ENCODE measurements at places on chromosomes 4 and X.

GRCh38 chrX:47690175-47690574, 31.2 kb upstream of the UXT start:
- DNase-seq = no peak

DNA sequence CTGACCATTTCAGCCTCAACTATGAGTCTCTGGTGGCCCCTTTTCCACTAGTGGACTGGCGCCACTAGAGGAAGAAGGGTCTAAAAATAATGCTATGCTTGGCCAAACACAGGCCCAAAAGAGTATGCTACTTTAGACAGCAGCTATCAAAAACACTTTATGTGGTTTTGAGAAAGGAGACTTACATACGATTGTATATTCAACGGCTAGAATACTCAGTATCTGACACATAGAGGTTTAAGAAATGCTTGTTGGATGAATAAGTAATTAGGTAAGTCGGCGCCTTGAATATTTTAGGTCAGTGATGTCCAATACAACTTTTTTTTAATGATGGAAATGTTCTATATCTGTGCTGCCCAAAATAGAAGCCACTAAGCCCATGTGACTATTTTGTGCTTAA, 25.7 kb upstream of the TMPRSS11A start:
- DNase-seq = peak; percentile 38

DNA sequence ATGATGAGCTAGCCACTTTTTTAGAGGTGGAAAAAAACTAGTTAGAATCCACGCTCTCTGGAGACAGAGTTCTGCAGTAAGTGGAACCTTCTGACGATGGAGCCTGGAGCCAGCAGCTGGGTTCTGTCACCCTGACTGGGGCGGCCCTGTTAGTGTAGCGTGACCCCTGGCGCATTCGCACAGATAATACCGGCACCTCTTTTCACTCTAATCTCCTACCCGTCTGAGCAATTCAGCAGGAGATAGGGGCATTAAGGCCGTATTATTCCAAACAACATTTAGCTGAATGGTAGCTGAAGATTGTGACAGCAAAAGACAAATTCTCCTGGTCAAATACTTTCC, 292.6 kb downstream of the FBXO8 start:
- DNase-seq = no peak

DNA sequence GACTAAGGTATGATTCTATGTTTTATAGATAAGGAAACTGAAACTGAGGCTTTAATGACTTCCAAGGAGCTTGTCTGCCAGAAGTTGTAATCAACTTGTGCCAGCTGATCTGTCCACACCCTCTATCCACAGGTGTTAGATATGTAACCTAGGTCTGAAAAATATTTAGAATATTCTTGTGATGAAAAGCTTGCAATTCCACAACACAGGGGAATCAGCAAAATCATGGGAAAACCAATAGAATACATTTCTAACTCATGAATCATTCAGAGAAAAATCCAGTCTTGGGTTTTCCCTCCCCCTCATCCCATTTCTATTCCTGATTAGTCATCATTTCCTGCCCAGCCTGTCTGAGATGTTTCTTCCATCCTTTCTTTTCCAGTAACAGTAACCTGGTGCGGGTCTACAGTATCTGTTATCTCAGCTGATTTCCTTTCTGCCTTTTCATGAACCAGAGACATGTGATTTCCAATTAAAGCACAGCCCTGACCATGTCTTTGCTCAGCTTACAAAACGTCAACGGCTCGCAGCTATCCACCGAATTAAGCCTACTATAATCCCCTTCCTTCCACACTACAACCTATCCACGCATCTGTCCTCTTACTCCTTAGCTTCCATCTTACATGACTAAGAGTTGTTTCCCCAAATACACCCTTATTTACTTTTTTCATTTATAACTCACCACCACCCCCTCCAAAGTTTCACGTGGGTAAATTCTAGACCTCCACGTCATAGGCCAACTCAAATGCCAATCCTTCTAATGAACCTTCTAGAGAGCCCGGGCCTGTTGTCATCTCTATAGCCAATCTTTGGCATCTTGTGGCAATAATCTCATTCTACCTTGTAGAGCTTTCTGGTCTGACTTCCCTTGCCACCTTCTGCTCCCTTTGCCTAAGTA, 961 bp upstream of the NOCT start:
- DNase-seq = peak; percentile 92

DNA sequence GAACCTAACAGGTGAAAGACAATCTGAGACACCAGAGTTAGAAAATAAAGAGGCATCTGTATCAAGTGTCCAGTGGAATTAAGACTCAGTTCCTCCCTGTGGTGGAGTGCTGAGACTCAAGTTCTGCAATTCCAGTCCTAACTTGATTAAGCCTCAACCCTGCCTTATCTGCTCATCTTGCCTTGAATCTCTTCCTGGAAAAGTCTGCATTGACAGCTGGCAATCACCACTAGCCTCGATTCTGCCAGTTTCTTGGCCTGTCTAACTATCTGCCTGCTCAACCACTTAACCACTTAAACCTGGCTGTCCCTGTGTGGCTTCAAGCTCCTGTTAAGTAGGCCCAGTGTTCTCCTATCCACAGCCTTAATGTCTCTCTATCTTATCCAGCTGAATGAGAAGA, 22.4 kb upstream of the NEIL3 start:
- DNase-seq = no peak

DNA sequence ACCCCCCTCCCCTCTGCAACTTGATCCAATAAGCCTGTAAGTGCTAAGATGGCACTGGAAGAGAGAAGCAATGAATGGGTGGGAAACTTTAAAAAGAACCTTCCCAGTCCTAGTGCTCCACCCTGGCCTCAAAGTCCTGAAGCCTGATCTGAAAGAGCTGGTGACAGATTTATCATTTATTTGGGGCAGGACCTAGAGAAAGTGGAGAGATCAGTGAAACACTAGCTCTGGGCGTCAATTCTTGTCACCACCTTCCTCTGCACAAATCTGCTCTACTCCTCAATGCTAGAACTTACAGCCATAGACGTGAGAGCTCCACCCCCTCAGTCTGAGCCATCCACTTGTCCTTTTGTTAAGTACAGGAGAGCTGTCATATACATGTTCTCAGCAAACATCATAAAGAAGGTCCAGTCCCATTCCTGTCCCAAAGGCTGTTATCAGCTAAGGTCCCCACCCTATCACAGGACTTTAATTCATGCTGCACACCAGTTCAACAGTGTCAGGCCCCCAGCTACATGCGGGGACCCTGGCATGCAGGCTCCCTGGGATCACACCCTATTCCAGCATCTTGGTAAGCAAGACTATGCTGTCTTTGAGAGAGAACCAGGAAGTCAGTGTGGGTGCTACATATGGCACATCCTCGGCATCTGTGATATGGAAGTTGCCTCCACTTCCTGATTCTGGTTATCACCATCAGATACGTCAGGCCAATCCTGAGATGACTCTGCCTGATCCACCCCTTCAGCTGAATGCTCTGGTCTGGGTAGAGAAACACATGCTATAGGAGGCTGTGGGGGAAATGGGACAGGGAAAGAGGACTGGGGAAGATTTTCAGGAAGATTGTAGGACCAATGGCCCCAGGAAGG, 2.3 kb downstream of the P2RY4 start:
- DNase-seq = no peak

DNA sequence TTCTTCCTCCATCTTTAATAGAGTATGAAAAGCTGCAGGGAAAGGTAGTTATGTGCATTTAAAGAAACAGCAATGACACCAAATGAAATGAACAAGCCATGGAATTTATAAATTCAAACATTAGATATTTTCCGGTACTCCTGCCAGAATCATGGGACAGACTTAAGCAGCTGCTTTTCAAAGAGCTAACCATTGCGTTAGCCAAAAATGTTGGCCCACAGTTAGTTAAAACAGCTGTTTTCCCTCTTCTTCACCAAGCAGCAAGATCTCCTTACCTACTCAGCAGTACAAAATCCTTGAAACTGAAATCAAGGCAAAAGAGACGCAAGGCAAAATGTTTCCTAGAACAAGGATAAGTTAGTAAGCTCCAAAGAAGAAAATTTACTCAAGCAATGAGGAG, 64.0 kb downstream of the MANBA start:
- DNase-seq = no peak

- peak; percentile 4 for DNase-seq
Observed at GRCh38 chrX:86137071-86137470, 11.2 kb upstream of the DACH2 start.

- no peak for DNase-seq
Observed at GRCh38 chr4:168550064-168550766, 53.4 kb downstream of the PALLD start.

GRCh38 chr4:139084804-139085093, 69.2 kb downstream of the NOCT start:
- DNase-seq = no peak

DNA sequence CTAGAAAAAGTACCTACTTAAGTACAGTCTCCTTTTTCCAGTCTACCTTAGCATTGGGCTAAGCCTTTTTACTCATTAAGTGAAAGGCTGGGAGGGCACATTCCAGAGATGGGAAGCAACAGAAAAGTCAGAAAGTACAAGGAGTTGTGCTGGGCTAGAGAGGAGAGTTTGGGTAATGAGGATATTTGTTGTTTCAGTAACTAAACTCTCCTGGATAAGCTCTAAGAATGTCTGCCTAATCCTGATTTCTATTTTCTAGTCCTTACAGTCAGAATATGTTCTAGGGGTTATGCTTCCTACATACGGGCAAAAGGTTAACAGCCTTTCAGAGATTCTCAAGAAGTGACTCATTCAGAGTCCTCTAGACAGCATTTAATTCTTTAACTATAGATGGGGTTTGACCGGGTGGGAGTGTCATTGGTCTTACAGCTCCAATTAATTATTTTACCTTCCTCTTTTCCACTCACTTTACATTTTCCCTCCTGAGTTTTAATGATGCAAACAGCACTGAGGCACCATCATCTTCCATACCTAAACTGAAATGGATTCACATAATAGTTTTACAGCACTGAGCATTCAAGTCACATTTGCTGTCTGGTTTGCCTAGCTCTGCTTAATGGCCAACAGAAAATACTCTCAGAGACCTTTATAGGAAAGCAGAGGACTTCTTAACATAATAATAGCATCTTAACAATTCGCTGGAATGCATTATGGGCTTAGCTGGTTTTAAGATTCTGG, 42.9 kb downstream of the USP26 start:
- peak; percentile 5 for DNase-seq

GRCh38 chr4:113404167-113404571, 354.7 kb downstream of the ANK2 start:
- no peak for DNase-seq

DNA sequence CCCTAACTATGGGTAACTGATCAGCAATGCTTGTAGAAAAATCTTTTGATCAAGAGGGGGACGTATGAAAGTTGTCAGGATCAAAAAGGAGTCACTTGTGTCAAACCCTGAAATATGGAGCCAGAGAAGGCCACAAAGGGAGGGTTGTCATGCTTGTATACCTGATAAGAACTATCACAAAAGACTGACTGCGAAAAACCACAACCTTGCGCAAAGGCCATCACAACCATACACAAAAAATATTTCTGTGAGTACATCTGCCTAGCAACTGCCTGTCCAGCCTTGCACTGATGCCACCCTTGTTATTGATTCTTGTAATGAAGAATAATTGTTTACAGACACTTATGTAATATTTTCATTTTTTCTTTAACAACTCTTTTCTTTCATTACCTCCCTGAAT, 22.8 kb upstream of the EIF4E start:
- no peak for DNase-seq

DNA sequence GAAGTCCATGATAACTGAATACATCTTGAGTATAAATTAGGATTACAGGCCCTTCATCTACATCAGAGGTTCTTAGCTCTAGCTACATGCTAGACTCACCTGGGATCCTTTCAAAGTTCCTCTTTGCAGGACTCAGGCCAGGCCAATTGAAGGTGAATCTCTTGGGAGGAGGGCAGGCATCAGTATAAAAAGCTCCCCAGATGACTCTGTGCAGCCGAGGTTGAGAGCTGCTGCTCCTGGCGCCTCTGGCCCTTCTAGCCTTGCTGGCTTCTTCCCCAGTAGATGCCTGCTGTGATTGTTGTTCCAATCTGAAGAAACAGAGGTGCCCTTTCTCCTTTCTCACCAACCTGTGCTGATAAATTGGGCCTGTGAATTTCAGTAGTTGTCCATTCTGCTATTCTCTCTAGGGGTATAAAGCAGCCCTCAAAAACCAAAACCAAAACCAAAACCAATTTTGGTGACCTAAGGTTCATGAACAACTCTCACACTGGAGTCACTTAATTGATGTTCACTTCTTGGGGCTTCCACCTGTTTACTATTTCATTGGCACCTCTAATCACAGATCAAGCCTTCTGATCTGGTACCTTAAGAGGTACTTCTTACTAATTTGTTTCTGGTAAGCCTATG, 78.7 kb downstream of the SUPT20HL2 start:
- no peak for DNase-seq

GRCh38 chr4:68361146-68361589, 11.3 kb upstream of the YTHDC1 start:
- DNase-seq = peak; percentile 68

- DNase-seq = no peak
Observed at GRCh38 chr4:30256116-30256832, 463.9 kb upstream of the PCDH7 start.

DNA sequence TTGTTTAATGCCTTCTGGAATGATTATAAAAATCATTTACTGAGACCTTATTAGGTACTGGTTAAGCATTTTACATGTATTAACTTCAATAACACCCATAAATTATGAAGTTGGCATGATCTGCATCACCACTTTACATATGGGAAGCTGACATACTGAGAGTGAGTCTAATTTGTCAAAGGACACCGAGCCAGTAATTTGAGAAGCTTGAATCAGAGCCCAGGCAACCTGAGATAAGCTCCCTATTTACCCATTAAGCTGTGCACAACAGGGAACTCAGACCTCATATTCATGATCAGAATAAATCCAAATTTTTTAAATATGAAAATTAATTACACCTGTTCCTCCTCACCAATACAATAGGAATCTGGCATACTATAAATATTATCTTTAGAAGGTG, 247.9 kb upstream of the EPHA5 start:
- no peak for DNase-seq

- DNase-seq = no peak
Observed at GRCh38 chr4:74447636-74448233, 2.8 kb downstream of the AREG start.

DNA sequence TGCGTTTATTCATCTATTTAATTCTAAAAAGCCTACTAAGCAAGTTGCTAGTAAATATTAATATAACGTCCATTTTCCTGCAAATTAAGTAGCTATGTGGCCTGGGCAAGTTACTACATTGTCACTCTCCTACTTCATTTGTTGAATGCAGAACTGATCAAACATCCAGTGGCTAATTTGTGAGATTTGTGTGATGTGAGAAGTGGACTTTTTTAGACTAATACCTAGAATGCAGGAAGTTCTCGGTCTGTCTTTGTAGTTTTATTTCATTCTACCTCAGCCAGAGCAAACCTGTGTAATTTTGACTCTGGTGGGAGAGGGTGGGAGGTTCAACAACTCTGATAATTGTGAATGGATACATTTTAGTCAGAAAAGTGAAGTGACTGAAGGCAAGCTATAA, 840 bp downstream of the GUF1 start:
- DNase-seq = no peak

DNA sequence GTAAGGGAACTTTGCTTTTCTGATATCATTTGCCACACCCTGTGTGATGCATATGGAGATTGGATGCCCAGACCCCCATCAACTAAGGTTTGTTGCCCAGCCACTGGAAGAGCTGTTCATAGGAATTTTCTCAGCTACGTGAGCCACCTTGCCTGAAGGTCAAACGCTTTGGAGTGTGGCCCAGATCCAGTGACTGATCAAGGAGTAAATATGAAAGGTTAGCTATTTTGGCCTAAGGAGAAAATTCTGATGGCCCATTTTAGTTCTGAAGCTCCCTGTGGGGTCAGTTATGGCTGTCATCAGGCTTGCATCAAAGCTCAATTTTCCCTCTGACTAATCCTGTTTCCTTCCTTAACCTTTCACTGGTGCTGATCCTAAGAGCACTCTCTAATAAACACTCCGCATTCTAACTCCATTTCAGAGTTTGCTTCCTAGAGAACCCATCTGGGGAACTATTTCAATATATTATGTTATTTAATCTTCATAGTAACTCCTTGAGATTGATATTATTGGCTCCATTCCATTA, 407.7 kb downstream of the SPRY1 start:
- no peak for DNase-seq
